ENCODE measurements at places on chromosomes 11 and 22. TPM values are rescaled to one million over a fixed set of nuclear protein-coding genes. Genes with fewer than 3 reads are reported as not detected.

RCOR2 gene
- not detected for total RNA-seq

HPX gene
- not detected for total RNA-seq

OR4C3 gene
- total RNA-seq: not detected

PRODH gene
- total RNA-seq: 0.72 TPM

TMEM132A gene
- 85.3 TPM for total RNA-seq

C22orf31 gene
- not detected for total RNA-seq

FJX1 gene
- total RNA-seq: 3.7 TPM

Measured in stomach (tissue), 19 donors.